ENCODE measurements at places on chromosomes 5 and 9.

DNA sequence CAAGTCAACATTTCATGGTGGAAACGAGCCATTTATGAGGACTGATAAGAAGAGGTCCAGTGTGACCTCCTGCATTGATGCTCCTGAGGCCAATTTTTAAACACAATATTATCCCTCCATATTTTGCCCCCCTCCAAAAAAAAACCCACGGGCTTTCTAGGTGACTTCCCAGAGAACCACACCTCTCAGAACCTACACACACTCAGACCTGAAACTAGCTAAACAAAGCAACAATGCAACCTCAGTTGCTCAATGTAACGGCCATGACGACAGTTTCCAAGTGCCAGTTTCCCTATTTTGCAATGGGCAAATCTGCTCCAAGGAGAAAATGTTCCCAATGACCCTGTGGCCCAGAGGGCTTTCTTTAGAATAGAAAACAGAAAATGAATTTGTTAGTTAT lies 3.5 kb downstream of the NRG2 start:
- DNase-seq = no peak

GRCh38 chr5:98780390-98780789 lies 6.9 kb downstream of the RGMB start:
- DNase-seq = no peak

DNA sequence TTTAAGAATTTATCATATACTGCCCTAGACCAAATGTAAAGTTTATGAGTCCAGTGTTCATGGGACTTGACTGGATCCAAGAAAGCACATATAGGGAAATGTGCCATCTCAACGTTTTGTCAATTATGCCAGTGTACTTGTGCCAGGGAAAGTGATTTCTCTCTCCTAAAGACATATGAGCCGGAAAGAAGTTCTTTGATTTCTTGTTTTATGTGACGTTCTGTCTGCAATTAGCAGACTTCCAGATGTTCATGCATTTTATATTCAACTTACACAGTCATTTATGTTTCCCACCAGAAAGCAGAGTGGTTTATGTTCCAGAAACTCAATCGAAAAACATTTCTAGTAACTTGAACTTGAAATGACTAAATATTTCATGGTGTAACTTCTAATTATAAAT lies 203.8 kb downstream of the FAM170A start:
- DNase-seq = no peak

GRCh38 chr5:137016783-137017324 lies 482.3 kb downstream of the SPOCK1 start:
- DNase-seq = no peak

DNA sequence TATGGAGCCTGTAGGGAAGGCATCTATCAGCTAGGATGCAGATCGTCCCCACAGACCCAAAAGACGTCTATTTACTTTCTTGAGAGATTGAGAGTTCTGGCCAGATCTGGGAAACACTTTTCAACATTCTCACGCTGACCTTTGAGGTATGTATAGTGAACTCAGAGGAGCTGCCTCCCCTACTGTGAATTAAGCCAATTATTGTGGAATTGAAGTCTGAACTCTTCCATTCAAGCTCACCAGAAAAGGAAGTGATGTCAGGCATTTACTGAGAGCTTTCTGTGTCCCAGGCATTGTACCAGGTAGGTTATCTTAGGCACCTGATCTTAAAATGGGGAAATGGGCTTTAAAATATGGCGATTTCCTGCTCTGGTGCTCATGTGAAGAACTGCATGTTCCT lies 136.5 kb downstream of the SV2C start:
- no peak for DNase-seq

DNA sequence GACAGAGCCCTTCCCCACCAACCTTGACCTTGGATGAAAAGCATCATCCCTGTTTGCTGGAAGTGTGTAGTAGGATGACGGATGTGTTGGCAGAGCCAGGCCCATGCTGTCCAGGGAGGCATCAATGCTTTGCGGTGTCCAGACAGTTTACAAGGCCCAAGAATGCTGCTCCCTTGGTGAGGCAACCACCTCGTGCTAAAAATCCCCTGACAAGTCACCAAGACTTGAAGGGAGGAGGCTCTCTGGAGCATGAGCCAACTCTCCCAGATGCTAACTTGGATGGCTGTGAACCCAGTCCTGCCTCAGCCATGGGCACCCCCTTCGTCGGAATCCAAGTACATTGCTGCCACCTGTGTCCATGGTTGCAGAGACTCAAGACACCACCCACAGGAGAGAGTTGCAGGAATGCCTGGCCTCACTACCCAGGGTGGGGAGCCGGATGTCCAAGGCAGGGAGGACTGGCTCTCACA lies 9.5 kb upstream of the NKD2 start:
- no peak for DNase-seq

- no peak for DNase-seq
Measured at GRCh38 chr9:21322911-21323461, 12.2 kb downstream of the KLHL9 start.

GRCh38 chr9:23638011-23638410 lies 188.0 kb downstream of the ELAVL2 start:
- DNase-seq = no peak

GRCh38 chr5:119752921-119753886 lies 123.8 kb downstream of the FAM170A start:
- DNase-seq = no peak

Measured in SJCRH30 (cell line).